ENCODE measurements at places on chromosomes 13 and 19.

DNA sequence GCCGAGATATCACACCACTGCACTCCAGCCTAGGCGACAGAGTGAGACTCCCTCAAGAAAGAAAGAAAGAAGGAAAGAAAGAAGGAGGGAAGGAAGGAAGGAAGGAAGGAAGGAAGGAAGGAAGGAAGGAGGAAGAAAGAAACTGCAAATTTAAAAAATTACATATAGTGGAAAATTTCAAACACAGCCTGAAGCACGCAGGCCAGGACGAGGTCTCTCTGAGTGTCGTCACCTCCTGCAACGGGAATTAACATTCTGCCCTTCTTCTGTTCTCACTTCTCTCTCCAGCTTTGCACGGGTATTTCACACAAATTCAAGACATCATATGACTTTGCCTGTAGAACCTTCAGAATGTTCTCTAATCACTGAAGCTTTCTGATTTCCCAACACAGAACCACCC lies 108.2 kb downstream of the GNG7 start:
- DNase-seq: no peak

GRCh38 chr19:49651029-49651819 lies 9.2 kb downstream of the SCAF1 start:
- no peak for DNase-seq

DNA sequence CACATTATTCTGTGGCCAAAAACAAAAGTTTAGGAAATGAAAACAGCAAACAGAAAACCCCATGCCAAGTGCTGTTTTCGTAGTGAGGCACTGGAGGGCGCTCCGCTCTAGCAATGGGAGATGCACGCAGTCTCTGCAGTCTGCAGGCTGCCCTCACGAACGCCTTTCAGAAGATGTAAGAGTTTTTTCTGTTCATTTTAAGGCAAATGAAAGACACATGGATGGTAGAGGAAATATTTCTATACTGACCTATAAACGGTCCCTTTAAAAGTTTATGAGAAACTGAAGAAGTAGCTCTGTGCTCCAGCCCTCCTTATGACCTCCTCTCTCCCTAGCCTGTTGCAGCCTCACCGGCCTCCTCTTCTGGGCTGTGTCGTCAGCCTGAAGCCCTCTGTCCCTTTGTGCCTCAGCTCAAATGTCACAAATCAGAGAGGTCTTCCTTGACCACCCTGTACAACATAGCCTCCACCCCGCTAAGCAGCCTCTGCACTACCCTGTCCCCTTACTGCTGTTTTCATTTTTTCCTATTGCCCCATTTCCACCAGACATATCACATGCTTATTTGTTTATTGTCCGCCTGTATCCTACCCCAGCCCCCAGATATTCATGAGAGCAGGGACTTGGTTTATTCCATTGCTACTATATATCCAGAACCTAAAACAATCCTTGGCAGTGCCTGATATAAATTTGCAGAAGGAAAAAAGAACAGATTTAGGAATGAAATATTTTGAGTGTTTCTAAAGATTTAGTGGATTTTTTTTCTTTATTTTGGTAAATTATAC lies 116.4 kb downstream of the TM9SF2 start:
- no peak for DNase-seq

GRCh38 chr13:112634102-112634501 lies 46.1 kb upstream of the TUBGCP3 start:
- no peak for DNase-seq

DNA sequence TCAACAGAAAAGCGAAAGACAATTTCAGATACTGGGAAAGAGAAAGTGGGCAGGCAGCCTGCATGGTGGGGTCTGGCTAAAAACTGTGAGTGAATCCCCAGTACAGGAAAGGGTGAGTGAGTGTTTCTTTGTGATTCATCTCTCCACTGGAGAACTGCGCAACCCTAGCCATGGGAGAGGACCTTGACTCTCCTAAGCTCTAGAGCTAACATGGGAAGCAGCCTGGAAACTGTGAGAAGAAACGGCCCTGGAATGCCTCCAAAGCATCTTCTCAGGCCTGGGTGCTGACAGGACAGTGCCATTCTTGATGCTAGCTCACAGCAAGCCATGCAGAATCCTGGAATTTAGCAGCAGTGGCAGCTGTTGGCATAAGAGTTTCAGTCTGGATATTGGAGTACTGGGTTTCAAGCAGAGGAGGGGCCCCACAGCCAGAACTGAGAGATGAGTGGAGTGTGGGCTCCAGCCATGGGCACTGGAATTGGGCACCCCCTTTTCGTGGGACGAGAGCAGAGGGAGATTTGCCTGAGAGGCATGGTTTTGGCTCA lies 18.7 kb upstream of the SLAIN1 start:
- DNase-seq: no peak

DNA sequence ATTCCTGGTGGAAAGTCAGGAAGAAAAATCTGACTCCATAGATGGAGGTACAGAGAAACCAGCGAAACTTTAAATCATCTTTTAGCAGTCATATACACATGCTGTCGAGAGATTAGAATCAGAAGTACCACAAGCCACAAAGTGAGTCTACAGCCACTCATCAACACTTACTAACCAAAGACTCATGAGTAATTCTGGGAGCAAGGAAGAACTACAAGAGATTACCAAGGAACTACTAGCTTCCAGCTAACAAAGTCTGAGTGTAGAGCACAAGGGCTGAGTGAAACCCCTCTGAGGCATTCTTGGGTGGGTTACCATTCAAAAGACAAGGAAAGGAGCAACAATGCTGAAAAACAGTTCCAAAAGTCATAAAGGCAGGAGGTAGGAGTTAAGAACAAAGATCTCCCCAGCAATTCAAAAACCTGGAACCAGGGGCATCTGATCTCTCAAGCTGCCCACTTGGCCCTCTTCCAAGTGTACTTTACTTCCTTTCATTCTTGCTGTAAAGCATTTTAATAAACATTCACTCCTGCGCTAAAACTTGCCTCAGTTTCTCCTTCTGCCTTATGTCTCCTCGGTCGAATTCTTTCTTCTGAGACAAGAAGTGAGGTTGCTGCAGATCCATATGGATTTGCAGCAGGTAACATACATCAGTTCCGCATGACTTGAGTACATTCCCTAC lies 13.0 kb downstream of the RBM26 start:
- no peak for DNase-seq

- no peak for DNase-seq
Measured at GRCh38 chr13:63463782-63464610, 2048.3 kb upstream of the PCDH20 start.

- no peak for DNase-seq
Measured at GRCh38 chr13:32804673-32805230, 211.5 kb upstream of the KL start.

GRCh38 chr13:48569104-48569666 lies 36.3 kb upstream of the RCBTB2 start:
- no peak for DNase-seq

- DNase-seq: no peak
Measured at GRCh38 chr19:43820098-43820883, 6.8 kb upstream of the ZNF283 start.

GRCh38 chr13:27310946-27311345 lies 40.3 kb downstream of the RASL11A start:
- DNase-seq: no peak

Data from HS-5 (cell line).